ENCODE measurements at places on chromosomes 3 and 15.

DNA sequence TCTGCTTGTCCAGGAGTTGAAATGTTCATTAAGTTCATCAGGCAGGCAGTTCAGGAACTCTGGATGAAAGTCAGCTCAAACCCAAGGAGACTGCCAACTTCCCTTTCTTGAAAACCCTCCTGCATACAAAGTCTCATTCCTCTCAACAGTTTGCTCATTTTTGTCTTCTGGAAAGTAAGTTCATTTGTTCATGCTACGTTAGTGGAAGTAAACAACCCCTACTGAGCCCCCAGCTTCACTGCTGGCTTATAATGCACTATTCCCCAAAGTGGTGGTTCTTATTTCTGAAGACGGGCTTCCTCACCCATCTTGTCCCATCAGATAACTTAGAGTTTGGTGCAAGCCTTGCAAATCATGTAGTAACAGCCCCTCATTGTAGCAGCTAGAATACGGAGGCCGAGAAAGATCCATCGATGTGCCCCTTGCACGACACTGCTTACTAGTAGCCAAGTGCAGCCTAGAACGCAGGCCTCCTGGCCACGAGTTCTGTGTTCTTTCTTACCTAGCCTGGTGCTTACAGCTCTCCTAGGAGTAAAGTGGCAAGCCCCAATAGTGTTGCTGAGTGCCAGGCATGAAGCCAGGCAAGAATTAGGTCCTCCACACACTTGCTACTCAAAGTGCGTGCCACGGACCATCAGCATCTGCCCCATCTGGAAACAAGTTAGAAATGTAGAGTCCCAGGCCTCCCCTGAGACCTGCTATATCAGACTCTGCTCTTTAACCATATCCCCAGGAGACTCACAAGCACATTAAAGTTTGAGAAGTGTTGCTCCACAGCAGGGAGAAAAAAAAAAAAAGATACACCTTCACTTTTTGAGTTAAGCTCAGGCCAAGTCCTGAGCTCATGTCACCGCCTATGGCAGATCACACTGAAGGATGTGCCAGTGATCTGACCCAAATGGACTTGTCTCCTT, 82.5 kb downstream of the RFTN1 start:
- DNase-seq: no peak

GRCh38 chr3:165532851-165533250, 304.4 kb downstream of the BCHE start:
- no peak for DNase-seq

GRCh38 chr3:140943781-140944552, 2.3 kb downstream of the SLC25A36 start:
- DNase-seq: no peak

DNA sequence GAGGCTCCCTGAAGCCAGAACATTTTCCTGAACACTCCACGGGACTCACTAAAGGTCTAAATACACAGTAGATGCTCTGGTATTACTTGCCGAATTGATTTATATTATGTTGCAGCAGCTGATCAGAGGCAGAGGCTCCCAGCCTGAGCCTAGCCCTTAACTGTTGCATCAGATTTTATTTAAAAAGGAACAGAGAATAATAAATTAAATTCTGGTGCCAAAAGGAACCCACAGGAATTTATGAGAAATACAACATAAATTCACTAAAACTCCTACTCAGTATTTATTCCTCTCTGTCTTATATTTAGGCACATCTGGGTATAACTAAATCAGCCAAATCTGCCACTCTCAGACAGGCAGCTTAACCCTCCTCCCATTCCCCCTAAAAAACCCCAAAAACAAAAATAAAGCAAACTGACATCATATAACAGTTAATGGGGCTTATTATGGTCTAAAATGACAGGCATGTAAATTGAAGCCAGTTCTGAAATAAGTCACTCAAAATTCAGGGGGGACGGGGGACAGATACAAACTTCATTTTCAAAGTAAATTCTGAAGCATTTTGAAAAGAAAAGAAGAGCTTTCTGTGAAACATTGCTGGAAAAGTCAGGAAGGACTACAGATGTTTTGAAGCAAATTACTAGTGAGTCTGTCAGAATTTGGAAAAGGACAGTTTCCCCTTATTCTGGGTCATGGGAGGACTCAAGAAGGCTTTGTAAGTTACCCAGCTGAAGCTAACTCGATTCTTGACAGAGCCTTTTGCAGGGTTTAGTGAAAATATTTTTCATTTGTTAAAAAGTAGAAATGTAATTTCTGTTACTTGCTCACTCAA, 53.8 kb upstream of the CORO2B start:
- no peak for DNase-seq

- DNase-seq: no peak
Observed at GRCh38 chr3:171817074-171817800, 7.0 kb upstream of the PLD1 start.

DNA sequence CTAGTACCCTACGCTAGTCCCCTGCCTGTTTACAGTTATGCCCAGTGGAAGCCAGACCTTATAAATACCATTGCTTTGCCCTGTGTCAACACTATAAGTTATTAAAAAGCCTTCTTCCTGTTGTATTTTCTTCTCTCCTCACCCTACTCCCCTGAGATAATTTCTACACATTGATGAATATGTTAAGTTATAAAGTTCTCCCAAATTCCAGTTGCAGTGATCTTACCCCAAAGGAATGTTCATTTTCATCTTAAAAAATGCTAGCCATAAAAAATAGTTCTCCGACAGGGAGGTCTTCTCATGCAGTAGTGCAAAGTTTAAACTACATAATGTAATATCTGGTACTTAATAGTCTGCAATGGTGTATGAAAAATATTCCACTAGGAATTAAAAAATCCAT, 58.6 kb downstream of the MAP2K5 start:
- no peak for DNase-seq

- DNase-seq: no peak
Observed at GRCh38 chr3:153572165-153572564, 410.1 kb downstream of the RAP2B start.

DNA sequence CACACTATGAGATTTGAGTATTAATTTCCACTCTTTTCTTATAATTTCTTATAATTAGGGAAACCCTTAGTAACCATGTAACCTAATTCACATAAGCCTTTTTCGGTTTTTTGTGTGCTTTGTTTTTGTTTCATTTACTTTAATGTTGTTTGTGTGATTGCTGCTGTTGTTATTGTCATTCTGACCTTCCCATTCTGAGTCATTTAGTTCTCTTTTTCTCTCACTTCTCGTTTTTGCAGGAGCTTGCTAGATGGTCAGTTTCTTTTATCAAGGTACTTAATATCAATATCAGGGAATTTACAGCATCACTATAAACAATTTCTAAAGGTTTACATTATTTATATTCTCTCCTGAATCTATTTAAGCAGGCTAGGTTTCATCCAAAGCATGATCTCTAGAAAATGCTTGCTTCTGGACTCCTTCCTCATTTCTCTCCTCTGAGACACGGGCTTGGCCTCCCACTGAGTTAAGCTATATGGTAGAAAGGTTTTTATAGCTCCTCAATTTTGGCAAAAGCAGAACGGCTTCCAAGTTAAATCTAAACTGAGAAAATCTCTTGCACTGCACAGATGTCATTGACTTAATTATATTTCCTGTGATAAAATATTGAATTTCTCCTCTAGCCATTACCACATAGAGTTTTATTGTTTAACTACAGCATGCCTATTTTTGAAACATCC, 534.2 kb downstream of the NSUN3 start:
- no peak for DNase-seq

- DNase-seq: no peak
Observed at GRCh38 chr3:64358853-64359252, 133.6 kb upstream of the PRICKLE2 start.

GRCh38 chr3:3201611-3202010, 22.1 kb upstream of the CRBN start:
- no peak for DNase-seq

DNA sequence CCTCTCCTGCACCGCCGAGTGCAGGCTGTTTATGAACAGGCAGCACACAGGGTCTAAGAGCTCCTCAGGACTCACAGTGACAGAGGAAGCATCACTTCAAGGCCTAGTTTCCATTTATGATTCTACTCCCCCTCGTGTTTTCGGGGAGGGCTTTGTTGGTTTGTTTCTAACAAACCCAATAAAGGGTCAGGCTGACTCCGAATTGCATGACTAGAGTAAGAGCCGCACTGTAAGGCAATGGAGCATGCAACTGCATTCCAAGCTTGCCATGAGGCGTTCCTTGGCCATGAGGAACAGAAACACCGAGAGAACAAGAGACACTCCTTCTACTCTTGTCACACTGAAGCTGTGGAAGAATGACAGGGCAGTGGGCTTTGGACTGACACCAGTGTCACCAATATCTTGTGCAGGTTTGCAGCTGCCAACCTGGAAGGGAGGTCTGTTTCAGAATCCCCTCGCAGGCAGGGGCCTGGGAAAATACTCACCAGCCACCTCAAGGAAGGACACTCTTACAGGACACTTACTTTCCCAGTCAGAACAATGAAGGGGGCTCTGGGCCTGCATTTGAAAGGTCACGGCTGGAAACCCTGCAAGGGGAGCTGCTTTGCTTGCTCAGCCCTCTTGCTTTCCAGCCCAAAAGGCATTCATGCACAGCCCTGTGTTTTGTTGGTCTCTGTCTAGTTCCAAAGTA, 96.8 kb downstream of the ADAMTS17 start:
- DNase-seq: no peak

DNA sequence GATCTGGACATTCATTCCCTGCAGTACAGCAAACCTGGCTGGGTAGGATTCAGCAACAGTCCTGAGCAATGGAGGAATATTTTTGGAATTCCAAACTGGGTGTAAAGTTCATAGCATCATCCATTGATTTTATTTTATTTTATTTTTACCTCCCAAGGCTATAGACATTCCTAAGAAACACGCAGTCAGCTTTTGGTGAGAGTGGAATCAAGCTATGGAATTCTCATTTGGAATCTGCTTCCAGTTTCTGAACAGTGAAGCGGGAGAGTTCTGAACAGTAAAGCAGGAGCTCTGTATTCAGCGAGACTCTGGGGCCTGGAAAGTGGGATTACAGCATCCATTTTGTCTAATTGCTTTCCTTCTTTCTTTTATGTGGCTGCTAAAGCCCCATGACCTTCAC, 1.4 kb upstream of the PDZRN3 start:
- DNase-seq: no peak

DNA sequence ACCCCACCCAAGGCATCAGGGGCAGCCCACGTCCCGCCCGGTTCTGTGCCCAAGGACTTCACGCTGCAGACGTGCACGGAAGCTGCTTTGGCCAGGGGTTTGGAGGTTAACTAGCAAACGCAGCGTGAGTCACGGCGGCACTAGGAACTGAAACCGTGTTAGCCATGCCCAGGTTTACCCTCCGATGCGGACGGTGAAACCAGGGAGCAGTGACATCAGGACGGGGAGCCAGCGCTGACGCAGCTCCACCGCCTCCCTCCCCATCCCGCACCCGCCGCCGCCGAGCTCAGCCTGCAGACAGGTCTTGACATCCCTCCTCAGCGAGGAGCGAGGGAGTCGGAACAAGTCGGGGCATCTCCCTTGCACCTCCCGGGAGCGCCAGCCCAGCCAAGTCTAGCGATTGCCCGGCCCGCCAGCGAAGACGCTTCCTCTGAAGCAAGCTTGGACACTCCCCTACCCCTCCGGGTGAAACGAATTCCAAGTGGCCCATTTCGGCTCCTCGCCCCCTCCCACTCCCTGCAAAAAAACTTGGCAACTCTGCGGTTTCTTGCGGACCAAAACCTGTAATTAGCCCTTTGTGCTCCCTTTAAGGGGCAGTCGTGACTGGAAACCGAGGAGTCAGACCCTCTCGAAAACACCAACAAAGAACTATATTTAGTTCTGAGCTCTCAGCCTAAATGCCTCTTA, 1.4 kb upstream of the RAP2B start:
- DNase-seq: peak; percentile 51

GRCh38 chr3:164365242-164365641, 713.1 kb downstream of the SI start:
- DNase-seq: no peak

GRCh38 chr3:13008155-13008995, 64.9 kb downstream of the IQSEC1 start:
- no peak for DNase-seq

- DNase-seq: no peak
Observed at GRCh38 chr15:71899674-71900073, 89.3 kb downstream of the NR2E3 start.

GRCh38 chr15:91862891-91863504, 9.5 kb downstream of the SLCO3A1 start:
- DNase-seq: no peak

- no peak for DNase-seq
Observed at GRCh38 chr3:167151636-167152035, 228.5 kb downstream of the ZBBX start.

DNA sequence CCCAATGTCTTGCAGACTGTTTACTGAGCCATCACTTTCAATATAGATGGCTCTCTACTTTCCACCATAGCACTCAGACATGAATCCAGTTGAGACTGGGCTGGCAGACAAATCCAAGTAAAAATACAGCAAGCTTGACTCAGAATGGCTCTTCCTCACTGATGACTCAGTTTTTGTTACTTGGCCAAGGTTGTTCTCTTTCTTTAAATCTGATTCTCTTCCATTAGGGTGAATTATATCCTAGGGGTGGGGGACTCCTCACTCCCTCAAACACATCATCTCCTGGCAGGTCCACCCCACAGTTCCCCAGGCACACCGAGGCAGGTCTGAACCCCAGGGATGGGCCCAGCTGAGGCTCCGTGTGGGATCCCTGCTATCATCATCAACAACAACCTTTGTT, 157.9 kb downstream of the MEX3B start:
- DNase-seq: no peak

DNA sequence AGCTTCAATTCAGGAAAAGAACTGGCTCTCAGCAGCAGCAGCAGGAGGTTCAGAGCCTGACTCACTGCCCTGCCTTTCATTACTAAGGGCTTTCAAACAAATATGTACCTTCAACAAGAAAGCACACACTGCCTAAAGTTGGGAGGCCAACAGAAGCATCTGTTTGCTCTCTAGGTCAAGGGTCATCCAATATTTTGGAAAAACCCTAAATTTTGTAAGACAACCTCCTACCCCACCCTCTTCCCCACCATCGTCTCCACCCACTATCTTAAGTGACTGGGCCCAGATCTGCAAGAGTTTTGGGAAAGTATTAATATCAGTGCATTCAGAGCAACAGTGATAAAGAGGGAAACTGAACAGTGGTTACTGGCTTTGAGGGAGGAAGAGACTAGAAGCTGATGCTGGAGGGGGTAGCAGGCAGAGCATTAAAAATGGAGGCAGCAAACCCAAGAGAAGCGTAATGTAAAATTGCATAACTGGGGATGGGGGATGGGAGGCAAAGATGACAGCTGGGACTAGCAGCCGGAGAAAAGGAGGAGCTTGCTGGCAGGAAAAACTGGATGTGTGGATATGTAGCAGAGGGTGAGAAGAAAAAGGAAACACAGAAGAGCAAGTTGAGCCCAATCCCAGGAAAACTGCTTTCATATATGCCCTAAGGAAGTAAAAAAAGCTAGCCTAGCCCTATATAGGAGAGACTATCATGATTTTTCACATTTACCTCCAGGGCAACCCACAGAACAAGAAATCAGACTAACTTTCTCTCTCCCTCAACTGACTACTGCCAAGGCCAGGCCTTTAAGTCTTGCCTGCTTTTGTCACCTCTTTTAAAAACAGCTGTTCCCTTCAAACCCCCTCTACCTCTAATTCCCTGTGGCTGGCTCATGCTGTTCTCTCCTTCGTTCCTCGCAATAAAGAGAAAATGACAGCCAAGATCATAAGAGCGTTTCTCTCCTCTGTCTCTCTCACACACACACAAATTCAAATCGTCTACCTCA, 31.4 kb downstream of the NPTN start:
- DNase-seq: no peak

- no peak for DNase-seq
Observed at GRCh38 chr15:62792986-62793751, 249.4 kb upstream of the TPM1 start.

- no peak for DNase-seq
Observed at GRCh38 chr15:78564743-78565096, 600 bp upstream of the CHRNA5 start.

- no peak for DNase-seq
Observed at GRCh38 chr3:110494728-110495127, 576.9 kb upstream of the NECTIN3 start.
